ENCODE measurements at places on chromosomes 2 and 18.

GRCh38 chr18:48226401-48226800 lies 182.8 kb downstream of the ZBTB7C start:
- DNase-seq = no peak

DNA sequence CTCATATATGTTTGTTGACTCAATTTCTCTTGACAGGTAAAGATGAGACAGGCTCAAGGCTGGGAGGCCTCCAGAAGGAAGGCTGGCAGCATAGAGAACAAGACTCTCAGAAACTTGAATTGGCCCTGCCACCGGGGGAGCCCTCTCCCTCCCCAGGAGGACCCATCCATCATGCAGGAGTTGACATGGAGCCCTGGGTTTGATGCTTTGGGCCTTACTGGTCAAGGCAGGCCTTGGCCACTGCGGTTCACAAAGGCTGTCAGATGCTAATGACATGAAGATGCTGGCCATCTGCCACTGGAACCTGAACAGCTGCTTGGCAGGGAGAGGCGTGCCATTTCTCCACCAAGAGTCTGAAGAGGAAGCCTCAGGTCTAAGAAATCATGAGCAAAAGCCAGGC lies 193.6 kb downstream of the MTCL1 start:
- no peak for DNase-seq

DNA sequence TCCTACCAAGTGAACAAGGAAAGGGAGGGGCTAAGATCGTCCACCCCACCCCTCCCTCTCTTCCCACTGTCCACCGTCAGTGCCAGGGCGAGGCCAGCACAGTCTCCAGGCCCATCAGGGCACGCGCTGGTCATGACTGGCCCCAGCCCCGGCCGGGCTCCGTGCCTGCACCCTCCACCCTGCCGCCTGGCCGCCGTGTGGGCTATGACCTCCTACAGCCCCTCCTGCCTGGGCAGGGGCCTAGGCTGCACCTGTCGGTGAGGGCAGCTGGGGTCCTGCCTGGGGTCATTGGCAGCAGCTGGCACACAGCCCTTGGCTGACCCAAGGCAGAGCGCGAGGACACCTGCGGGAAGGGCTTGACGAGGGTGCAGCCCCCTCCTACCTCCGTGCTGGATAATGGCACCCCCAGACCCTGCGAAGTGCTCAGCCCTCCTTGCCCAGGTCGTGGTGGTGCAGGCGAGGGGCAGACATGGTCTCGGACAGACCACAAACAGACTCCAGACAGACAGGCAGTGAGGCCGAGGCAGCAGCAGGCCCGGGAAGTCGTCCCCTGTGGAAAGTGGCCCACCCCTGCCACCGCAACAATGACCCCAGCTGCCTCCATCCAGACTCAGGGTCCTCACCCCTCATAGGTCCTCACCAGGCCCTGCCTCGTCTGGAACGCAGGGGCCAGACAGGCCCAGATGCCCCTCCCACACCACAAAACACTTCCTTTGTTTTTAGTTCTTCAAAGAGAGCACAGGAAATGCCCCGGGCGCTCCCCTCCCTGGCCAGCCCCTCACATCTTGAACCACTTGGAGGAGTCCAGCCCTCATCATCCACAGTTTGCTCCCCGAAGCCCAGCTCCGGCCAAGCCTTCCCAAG lies 43.1 kb upstream of the GPC1 start:
- no peak for DNase-seq

GRCh38 chr2:173521450-173522192 lies 166.9 kb downstream of the CDCA7 start:
- no peak for DNase-seq

DNA sequence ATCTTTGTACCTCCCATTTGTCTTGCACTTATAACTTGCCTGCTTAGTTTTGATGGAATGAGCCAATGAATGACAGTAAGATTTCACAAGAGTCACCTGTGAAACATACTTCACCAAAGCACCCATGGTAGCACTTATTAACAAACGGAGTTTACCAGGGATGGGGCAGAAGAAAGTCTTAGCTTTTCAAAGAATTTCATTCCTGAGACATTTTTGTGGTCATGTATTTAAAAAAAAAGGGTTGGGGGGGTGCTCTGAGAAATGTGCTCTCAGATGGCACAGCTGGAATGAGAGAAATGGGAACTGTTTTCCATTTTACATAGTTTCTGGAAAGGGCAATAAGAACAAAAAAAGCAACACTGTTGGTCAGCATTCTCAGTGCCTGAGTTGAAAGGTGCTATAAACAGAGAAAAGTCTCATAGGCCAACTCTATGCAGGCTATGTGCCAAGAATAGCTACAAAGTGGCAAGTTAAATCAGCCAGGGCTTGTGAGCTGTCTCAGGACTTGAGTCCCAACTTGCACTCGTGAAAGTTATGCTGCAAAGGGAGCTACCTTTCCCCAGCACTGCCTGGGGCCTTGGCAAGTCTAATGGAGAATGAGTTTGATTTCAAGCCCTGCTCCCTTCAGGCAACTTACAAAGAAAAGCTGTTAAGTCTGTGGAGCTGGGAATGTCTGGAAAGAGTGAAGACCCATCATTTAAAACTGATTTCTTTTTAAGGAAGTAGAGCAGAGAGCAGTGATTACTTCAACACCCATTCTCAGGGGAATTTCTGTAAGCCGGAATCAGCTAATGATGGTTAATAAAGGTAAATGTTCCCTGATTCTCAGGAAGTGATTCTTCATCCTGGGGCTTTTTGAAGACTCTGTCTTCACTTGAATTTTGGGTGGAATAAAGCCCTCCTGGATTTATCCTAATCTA lies 170.6 kb downstream of the SLC8A1 start:
- DNase-seq = no peak

DNA sequence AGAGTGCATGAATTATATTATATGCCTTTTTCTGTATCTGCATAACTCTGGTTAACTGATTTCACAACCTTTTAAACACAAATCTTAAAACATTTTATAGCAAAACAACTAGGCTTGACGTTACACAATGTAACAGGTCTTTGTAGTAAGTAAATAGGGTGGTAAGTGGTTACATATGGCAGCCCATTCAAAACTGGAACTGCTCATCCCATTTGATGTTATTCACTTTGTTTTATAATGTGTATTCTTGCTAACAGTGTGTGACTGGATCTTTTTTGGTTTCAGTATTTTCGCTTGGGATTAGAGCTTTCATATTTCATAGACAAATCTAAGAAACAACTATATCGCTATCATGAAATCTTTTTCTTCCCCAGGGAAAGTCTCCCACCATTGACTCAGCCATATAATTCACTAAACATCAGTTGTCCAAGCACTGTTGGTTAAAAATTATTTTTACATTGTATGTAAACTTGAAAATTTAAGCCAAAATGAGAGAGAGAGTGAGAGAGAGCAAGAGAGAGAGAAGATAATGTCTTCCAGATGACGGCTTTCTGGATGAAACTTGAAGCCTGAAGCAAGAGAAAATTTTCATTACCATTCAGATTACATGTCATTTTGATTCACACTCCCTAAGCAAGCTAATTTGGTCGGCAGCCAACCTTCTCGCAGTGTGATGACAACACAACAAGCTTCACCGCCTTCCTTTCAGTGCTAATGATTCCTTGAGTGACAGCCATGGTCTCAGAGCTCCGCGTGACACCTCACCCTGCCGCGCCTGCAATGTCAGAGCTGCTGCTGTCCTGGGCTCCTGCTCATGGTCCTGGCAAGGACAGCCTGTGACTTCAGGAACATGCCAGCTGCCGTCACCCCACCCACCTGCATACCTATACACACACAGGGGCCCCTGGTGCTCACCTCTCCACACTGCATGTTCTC lies 946.9 kb upstream of the SOX11 start:
- no peak for DNase-seq

- no peak for DNase-seq
Measured at GRCh38 chr2:109410039-109410815, 203.5 kb downstream of the SEPTIN10 start.

GRCh38 chr2:42900289-42900891 lies 108.0 kb upstream of the HAAO start:
- no peak for DNase-seq

- DNase-seq = no peak
Measured at GRCh38 chr2:235544689-235544969, 50.8 kb downstream of the AGAP1 start.

DNA sequence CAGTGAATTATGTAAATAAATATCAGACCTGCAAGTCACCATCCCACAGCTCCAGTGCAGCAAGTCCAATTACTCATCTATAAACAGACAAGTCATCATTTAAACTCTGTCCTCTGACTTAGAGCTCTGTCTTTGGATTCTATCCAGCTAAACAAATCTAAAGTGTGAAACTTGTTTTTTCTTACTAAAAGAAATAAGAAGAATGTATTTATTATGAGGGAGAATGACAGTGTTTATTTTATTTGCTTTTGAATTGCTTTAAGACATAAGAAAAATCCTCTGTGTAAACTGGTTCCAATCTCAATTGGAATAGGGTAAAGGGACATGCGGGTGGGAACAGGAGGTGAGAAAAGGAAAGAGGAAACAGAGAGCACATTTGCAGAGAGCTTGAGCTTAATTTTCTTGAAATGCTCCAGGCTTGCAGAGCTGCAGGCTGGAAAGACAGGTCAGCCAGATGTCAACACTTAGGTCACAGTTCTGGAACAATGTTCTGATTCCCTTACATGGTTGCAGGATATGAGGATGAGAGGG lies 355.8 kb downstream of the MEIS1 start:
- DNase-seq = no peak

All from suppressor macrophage treated with lipopolysaccharide for 4 hours (primary cell).